Pulmonary artery endothelial cell (primary cell): ENCODE measurements at places on chromosomes 3 and 15. TPM values are rescaled to one million over a fixed set of nuclear protein-coding genes. Genes with fewer than 3 reads are reported as not detected.

SAMD7 gene
- not detected in 2 replicates for total RNA-seq

CRABP1 gene
- not detected in 2 replicates for total RNA-seq

CLDN16 gene
- total RNA-seq, result 0.04 TPM in 1 of 2 replicates, not detected in the other

GPR27 gene
- total RNA-seq, result not detected in 2 replicates

DNA sequence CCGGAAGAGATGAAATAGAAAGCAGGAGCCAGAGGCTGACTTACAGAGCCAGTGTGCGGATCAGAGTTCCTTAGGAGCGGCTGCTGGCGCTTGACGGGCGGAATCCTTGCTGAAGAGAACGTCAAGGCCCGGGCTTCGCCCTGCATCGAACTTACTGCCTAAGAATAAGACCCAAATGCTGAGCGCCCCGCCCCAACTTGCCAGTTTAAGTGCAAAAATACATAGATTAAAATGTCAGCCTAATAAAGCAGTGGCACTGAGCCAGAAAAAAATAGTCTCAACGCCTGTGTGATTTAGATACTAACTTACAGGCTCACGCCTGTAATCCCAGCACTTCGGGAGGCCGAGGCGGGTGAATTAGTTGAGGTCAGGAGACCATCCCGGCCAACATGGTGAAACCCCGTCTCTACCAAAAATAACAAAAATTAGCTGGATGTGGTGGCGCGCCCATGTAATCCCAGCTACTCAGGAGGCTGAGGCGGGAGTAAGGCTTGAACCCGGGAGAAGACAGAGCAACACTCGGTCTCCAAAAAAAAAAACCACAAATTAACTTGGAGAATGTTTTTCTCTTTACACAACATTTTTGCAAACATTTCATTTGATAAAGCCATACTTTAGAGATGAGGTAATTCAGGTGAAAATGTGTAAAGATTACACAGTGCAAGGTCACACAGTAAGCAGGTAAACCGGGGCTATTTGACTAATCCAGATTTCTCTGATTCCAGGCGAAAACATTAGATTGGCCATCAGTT is 1.2 kb upstream of the UBP1 start:
- no peak for DNase-seq

DNA sequence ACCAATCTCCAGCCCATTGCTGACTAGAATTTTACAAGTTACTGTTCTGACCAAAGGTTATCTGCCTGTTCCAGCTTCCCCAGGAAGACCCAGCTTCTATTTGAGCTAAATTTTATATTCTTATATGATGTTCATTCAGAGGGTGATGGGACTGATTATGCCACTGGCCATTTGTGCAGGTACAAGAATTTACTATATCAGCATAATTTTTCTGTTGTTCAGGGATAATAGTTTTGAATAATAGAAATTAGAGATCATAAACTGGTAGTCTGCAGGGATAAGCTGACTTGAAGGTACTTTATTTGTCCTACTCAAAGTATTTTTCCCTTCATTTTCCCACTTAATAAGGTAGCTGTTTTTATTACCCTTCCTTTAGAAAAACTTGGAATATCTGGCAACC is 222.6 kb upstream of the MRPL3 start:
- DNase-seq, result no peak

DNA sequence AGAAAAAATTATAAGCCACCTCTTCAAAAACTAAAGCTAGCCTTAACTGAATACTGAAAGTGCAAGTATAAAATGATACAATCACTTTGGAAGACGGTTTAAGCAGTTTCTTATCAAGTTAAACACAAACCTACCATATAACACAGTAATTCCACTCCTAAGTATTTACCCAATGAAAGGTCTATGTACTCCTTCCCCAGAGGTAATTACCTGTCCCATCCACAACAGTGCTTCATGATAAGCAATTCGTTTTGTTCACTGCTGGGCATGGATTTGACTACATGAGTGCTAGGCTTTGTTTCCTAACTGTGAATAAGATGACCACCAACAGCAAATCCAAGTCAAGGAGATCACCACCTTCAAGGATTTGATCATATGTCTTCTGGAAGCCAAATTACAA is 4.3 kb downstream of the COX5A start:
- no peak for DNase-seq

GRCh38 chr3:168272343-168272985 is 176.7 kb upstream of the GOLIM4 start:
- no peak for DNase-seq

- no peak for DNase-seq
These were observed 12.8 kb downstream of the GCSAM start for GRCh38 chr3:112119962-112120836.

DNA sequence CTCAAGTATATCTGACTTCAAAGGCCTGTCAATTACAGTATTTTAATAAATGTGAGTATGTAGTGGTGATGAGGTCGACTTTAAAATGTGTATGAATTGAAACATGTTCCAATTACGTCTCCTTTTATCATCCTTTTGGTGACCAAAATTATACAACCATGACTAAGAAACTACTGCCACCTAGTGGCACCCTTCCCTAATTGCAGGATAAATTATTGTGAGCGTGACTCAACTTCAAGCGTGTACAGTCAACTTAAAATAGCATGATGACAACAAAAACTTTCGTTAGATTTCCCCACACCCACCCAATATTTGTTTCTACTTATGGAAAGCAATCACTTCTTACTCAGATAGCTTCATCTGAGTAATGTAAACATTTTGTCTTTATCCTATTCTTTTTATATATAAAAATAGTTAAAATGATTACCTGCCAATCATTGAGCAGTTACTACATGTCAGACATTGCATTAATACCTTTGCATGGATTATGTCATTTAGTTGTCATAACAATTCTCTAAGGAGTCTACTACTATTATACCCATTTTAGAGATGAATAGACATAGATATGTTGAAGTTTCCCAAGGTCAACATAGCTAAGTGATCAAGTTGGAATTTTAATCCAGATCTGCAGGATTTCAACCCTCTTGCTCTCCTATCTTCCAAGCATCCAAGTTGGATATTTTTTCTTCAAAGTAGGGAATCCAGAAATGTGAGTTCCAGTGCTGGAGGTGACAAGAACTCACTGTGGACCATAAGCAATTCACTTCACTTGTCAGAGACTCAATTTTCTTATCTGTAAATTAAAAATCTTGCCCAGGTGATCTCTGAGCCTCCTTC is 106.0 kb downstream of the MEX3B start:
- DNase-seq, result no peak
